NCI-H1105 (cell line): ENCODE measurements at places on chromosomes 5 and 9.

- no peak for DNase-seq
Measured at GRCh38 chr5:1096838-1097237, 15.0 kb downstream of the SLC12A7 start.

DNA sequence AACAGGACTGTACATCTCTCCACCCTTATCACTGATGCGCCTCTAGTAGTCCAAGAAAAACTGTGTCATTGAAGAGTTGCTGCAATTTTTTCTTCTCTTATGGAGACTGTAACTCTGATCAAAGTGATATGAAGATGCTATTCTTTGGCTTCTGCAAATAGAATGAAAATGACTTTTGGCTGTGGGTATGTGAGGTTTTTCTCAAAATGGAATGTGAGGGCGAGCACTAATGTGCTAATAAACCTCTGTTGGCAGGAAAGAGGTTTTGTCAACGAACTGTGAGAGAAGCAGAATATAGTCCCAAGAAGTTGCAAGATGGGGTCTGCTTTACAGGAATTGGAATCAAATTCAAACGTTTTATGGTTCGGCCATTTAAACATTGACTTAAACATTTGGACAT lies 252.0 kb upstream of the GAS1 start:
- no peak for DNase-seq

DNA sequence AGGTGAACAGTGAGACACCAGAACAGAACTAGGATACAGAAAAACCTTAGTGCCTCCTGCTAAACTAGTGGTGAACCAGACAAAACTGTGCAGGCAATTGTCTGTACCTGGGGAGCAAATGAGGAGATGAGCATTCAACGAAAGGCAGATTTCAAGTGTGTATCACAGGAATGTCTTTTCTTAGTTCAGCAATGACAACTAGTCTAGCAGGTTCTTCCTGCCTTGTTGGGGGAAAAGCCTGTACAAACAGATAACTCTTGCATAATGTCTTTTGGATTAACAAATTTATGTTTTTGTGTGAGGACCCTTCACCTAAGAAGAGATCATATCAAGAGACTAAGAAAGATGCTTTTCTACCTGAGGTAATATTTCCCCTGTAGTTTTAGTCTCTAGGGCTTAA lies 21.8 kb upstream of the DENND4C start:
- DNase-seq, result no peak

- DNase-seq, result no peak
Measured at GRCh38 chr9:20319641-20320337, 302.5 kb downstream of the MLLT3 start.

GRCh38 chr9:17121264-17121663 lies 13.6 kb upstream of the CNTLN start:
- DNase-seq, result no peak

DNA sequence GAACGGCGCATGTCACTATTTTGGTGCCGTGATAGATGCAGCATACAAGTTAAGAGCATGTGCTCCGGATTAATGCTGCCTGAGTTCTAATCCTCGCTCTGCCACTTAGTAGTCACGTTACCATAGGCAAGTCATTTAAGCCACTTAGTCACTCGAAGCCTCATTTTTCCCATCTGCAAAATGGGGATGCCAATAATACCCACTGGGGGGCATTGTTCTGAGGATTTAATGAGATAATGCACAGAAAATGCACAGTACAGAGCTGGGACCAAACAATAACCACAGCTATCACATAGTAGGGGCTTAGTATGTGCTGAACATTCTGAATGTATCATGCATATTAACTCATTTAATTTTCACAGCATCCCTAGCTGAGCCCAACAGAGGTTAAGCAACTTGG lies 9.1 kb downstream of the NIPAL4 start:
- DNase-seq, result no peak

- DNase-seq, result peak; percentile 88
Measured at GRCh38 chr9:15146268-15146700, 160.7 kb downstream of the TTC39B start.

- no peak for DNase-seq
Measured at GRCh38 chr9:33795819-33796218, 458 bp downstream of the PRSS3 start.

DNA sequence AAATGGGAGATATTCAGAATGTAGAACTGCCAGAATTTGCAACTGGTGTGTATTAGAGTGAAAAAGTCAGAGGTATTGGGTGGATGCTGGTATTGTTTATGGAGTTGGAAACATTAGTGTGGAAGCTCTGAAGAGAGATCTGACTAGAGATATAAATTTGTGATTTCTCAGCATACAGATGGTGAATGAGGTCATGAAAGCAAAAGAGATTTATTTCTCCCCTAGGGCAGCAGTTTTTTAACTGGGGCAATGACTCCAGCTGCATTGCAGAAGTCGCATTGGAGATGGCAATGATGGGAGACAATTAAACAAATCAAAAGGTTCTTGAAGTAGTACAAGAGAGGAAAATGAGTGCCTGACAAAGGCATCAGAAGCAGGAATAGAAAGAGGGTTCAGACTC lies 64.9 kb downstream of the CETN3 start:
- DNase-seq, result no peak

GRCh38 chr5:151086905-151087360 lies 6.1 kb upstream of the TNIP1 start:
- DNase-seq, result no peak

- DNase-seq, result no peak
Measured at GRCh38 chr5:151328734-151329133, 18.6 kb downstream of the SLC36A2 start.

DNA sequence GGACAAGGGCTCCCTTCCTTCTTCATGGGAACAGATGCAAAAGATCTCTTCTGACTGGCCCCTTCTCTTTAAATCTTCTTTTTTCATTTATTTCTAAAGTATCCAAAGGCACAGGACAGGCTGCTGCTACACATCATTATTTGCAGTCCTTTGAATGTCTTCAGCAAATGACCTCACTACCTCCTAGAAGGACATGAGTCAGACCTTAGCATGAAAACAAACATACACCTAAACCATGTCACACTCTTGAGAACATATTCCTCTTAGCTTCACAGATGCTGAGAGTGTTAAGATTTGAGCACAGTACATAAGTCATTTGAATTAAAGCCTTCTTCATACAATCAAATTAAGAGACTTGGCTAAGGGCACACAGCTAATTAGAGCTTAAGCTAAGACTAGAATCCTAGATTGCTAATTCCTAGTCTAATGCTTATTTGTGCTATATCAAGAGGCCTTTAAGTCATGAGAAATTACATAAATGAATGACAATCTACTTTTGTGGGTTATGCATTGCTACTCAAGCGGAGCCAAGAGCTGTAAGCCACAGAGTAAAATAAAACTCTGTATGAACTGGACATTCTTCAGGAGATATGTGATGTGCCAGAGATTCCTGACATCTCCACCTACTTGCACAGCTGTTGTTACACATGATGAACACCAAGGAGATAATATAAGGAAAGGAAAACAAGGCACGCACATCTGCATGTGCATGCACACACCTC lies 109.1 kb upstream of the PTGER4 start:
- DNase-seq, result no peak

GRCh38 chr9:90815183-90815943 lies 13.7 kb downstream of the SYK start:
- no peak for DNase-seq

- DNase-seq, result no peak
Measured at GRCh38 chr5:63923914-63924313, 38.3 kb downstream of the HTR1A start.

DNA sequence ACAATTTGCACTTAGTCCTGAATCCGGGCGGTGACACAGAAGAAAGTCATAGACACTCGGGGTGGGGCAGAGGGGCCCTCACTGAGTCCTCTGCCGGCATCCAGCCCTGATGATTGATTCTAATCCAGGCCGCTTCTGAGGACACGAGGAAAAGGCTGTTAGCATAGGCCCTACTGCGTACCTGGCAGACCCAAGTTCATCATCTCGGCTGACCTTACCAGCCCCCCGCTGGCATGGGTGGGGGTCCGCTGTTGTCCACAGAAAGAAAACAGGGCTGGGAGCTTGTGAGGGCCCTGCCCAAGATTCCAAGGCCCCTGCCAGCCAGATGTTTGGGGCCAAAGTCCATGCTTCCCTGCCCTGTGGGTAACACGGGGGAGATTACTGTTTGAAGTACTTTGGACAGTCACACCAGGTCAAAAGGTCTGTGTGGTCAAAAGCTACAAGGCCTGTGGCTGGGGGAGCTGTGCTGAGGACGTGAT lies 24.5 kb downstream of the ERGIC1 start:
- no peak for DNase-seq

DNA sequence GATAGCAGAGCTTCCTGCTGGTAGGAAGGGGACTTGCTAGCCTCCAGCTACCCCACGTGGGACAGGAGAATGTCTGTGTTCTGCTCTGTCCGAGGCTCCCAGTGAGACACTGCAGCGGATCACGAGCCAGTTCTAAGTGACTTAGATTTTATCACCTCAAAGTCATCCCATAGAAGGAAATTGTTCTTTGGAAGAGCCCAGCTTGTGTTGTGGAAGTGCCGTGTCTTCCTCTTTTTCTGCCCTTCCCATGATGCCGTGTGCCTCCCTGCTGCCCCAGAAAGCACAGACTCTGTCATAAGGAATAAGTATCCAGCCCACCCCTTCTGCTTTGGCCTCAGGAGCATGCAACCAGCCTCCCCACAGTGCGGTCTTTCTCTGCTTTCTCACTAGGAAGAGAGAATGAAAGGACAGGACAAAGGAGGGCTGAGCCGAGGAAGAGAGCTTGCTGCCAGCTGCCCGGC lies 35.6 kb downstream of the RUFY1 start:
- DNase-seq, result no peak

DNA sequence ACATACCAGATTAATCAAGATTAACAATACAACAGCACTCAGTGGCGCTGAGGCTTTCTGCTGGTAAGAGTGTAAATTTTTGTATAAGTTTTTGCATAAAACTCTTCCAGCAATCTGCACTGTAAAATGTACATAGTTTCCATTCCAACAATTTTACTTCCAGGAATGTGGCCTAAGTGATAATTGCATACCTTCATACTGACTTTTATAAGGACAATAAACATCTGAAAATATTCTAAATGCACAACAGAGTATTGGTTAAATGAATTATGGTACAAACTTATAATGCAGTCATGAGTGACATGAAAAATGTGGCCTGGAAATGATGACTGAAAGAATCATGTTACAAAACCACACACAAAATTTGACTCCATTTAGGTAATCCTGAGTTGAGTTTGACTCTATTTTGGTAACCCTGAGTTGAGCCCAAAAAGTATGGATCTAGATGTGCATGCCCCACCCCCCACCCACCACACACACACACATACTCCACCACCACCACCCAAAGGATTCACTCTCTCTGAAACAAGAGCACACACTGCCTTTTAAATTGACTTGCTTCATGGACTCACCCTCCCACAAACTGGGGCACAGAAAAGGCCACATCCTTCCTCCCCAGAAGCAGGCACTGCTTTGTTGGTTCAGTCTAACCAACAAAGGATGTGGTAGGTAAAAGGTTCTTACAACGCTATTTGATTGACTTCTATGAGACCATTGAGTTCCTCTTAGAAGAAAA lies 137.6 kb downstream of the SUSD1 start:
- no peak for DNase-seq

- DNase-seq, result no peak
Measured at GRCh38 chr9:121050128-121050988, at the start of gene C5. Gene C5 (minus strand): TSS chr9:121050275. CDS start chr9:121050246, 29 bp downstream.

DNA sequence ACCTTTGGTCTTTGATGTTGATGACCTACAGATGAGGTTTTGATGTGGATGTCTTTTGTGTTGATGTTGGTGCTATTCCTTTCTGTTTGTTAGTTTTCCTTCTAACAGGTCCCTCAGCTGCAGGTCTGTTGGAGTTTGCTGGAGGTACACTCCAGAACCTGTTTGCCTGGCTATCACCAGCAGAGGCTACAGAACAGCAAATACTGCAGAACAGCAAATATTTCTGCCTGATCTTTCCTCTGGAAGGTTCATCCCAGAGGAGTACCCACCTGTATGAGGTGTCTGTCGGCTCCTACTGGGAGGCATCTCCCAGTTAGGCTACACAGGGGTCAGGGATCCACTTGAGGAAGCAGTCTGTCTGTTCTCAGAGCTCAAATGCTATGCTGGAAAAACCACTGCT lies 694.5 kb upstream of the CDH6 start:
- DNase-seq, result no peak

GRCh38 chr5:126365446-126366198 lies 57.6 kb upstream of the GRAMD2B start:
- no peak for DNase-seq

- DNase-seq, result no peak
Measured at GRCh38 chr9:116705531-116705930, 18.4 kb downstream of the TRIM32 start.

- DNase-seq, result no peak
Measured at GRCh38 chr5:154393850-154394249, 51.9 kb upstream of the SAP30L start.

GRCh38 chr9:120353506-120353905 lies 226.5 kb downstream of the CDK5RAP2 start:
- no peak for DNase-seq

GRCh38 chr5:107954254-107954653 lies 283.5 kb upstream of the EFNA5 start:
- no peak for DNase-seq

DNA sequence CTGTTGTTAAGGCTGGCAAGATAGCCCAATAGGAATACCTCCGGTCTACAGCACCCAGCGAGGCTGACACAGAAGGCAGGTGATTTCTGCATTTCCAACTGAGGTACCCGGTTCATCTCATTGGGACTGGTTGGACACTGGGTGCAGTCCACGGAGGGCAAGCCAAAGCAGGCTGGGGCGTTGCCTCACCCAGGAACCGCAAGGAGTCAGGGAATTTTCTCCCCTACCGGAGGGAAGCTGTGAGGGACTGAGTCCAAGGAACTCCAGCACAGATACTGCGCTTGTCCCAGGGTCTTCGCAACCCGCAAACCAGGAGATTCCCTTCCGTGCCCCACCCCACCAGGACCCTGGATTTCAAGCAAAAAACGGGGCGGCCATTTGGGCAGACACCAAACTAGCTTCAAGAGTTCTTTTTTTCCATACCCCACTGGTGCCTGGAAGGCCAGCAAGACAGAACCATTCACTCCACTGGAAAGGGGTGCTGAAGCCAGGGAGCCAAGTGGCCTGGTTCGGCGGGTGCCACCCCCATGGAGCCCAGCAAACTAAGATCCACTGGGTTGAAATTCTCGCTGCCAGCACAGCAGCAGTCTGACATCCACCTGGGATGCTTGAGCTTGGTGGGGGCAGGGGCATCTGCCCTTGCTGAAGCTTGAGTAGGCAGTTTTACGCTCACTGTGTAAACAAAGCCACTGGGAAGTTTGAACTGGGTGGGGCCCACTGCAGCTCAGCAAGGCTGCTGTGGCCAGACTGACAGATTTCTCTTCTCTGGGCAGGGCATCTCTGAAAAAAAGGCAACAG lies 647.2 kb downstream of the BNC2 start:
- peak; percentile 44 for DNase-seq

DNA sequence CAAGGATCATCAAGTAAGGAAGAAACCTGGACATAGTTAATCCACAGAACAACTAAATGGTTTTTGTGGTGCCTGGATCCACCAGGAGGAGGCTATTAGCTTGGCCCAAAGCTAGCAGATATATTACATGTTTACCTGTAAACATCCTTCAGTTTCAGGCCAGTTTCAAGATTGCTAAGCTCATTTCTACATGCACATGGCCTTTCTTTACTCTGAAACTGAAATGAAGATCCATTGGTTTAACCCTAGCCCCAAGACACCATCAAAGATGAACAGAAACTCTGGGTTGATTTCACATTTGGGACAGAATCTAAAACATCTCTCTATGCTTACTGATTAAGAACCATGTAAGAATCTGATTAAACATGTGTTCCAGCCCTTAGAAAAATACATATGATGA lies 611.8 kb downstream of the TLE1 start:
- no peak for DNase-seq

- DNase-seq, result no peak
Measured at GRCh38 chr5:175479125-175479881, 943 bp downstream of the SFXN1 start.

- DNase-seq, result no peak
Measured at GRCh38 chr9:36249189-36249588, 9.1 kb downstream of the GNE start.
